Fibroblast of skin of left quadriceps (primary cell): ENCODE measurements at places on chromosomes 7 and 10.
A peak's percentile ranks its signal among the peaks of the same experiment; 100 is the strongest.

DNA sequence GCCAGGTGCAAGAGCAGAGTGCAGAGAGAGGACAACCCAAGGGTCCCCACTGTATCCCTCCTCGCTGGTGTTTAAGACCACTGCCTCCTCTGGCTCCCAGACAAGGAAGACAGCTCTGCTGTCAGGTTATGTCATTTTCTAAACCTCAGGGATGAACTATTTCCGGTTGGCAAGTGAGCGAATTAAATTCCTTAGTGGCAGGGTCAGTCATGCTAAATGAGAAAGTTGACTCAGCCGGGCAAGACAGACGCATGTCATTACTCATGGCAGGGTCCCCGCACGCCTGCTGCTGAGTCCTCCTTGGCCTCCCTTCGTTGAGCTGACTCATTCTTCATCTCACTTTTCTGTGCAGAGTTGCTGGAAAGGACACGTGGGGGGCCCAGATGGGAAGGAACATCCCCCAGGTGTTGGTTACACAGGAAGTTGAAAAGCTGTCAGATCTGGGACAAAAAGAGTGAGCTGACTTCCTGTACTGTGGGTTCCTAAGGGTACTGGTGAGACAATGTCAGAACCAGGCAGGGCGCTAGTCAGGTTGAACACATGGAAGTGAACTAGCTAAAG is 47.1 kb upstream of the UCN3 start:
- DNase-seq = peak; percentile 54

GRCh38 chr10:100128951-100129350 is 47.3 kb upstream of the CPN1 start:
- DNase-seq = no peak

- no peak for DNase-seq
Observed at GRCh38 chr10:128438417-128439063, 312.3 kb upstream of the MKI67 start.

DNA sequence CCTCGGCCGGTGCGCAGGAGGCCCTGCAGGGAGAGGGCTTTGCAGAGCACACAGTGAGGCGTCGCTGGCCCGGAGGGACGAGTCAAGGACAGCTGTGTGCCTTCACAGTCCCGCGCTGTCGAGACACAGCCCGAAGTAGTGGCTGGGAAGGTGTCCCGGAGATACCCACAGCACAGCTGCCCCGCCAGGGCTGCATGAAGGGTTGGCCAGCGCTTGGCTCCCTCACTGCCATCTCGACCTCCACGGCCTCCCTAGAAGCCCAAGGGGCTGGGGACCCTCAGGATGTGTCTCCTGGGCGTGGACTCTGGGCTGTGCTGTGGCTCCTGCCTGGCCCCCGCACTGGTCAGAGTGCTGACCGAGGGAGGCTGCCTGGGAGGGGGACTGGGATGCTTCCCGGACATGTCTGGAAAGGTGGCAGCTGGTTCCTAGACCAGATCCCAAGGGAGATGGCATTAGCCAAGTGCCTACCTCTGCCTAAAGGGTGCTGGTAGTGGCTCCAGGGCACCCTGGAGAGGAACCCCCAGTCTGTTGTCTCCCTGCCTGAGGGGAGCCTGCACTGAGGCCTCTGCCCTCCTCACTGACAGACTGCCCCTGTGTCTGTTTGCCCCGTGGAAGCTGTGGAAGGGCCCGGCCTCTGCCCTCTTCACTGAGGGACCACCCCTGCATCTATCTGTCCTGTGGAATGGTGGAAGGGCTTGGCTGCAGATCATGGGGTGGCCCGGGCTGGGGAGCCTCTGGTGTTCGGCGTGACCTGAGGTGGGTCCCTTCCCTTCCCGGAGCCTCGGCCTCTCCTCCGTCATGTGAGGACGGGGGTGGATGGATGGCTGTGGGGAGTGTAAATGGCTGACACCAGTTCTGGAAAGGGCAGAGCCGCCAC is 5.8 kb downstream of the ELFN1 start:
- DNase-seq = no peak

DNA sequence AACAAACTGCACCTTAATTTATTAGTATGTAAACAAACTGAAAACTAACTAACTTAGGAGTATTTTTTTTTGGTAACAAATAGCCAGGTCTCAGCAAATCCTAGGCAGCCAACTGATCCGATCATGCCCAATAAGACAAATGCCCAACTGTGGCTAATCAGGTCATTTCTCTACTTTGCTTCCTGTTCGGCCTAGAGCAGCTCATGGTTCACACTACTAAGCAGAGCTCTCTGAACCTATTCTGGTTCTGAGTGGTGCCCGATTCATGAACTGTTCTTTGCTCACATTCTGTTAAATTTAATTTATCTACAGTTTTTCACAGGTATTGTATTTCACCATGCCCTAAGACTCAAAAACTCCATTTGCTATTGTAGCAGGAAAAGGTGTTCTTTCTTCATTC is 55.1 kb downstream of the CCDC3 start:
- DNase-seq = no peak

DNA sequence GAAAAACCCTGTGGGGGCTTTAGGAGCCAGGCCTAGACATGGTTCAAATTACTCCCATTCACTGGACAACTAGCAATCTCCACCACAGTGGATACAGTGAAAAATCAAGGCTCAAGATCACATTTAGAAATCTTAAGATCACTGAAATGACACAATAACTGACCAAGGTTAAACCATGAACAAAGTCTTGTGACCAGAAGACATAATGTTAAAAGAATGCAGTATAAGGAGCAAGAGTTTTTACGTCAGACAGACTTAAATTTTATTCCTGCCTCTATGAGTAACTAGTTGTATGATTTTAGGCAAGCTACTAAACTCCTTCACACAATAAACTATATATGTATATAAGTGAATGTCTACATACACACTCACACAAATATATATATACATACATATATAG is 68.5 kb downstream of the MICU1 start:
- DNase-seq = no peak

DNA sequence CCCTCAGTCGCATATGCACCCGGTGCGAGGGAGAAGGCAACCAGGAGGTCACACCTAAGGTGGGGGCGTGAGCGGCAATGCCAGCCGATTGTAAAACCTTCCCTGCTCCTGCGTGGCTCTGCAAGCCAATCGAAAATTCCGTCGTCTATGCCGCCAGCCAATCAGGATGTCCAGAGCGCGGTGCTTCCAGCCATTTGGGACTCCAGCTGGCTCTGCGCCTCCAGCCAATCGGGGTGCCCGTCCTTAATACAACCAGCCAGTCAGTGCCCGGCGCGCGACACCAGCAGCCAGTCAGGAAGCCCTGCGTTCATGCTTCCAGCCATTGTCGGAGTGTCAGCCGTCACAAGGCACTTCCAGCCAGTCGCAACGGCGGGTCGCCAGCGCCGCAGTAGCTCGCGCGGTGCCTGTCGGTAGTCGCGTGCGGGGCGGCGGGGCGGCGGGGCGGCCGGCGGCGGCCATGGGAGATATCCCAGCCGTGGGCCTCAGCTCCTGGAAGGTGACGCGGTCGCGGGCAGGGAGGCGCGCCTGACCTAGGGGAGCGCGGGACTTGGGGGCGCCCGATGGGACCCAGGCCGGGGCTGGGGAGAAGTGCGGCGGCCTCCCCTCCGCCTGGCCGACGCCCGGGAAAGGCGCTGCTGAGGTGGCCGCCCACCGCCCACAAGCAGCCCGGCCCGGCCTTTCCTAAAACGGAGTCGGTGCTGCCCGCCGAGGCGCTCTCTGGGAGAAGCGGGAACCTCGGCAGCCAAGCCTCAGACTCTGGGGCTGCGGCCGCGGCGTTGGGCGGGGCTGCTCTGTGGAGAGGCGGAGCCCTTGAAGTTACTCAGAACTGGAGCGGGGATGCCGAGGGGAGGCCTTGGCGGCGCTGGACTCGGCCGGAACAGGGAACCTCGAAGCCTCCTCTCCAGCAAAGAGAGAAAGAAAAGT is at the start of gene AKR1E2:
Gene AKR1E2, plus strand, starts transcription at position 340 of the 924 bp plus-strand sequence. Its CDS starts 118 bp downstream, at position 458.
- DNase-seq = peak; percentile 70
